ENCODE measurements at places on chromosomes 11 and 22. TPM values are rescaled to one million over a fixed set of nuclear protein-coding genes. Genes with fewer than 3 reads are reported as not detected.

DNA sequence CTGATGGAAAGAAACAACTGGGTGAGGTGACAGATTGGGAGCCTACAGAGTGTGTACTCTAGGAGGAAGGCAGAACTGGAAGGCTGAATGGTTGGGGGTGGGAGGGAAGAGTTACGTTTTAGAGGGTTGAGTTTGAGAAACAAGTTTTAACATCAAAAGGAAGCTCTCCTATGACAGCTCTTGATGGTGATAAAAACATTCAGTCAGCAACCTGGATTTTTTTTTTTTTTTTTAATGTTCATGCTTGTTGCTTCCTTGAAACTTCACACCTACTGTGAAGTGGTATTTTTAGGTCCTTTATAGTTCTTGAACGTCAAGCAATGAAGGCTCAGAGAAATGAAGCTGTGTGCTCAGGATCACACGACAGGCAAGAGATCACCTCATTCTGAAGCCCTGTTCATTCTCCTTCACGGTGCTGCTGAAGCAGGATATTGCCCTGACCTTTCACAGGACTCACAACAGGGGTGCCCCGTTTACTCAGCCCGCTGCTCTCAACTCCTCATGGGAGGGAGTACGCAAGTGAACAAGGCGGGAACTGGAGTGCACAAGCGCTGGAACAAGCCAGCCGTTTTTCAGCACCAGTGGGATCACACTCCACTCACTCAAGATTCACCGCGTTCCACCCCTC, 1.6 kb upstream of the TMEM109 start:
- DNase-seq, result no peak

DNA sequence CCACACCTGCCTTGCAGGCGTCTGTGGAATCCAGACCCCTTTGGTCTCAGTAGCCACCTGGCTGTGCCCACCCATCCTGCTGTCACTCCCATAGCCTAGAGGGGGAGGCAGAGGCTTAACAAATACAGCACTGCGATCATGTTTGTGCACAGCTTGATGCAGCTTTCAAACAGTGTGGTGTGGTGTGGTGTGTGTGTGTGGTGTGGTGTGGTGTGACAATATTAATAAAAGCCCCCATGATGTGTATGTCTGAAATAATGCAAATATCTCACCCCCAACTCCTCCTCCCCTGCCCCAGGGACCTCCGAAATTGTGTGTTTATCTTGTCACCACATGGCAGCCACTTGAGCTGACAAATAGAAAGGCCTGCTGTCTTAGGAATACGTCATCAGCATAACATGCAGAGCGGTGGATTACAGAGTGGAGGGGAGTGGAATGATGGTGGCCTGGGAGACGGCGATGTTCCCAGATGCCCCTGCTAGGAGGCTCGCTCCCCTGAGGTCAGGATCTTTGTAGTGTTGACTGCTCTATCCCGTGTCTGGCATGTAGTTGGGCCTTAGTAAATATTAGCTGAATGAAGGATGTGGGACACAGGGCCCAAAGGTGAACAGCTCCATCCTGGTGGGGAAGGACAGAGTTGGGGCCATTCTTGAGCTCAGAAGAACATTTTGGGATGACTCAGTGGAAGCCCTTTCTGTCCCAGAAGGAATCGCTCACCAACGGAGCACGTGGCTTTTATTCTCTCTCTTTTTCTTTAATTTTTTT, 2.8 kb downstream of the PDXP start:
- no peak for DNase-seq

GRCh38 chr22:20974336-20974955, 7.4 kb downstream of the AIFM3 start:
- DNase-seq, result no peak

DNA sequence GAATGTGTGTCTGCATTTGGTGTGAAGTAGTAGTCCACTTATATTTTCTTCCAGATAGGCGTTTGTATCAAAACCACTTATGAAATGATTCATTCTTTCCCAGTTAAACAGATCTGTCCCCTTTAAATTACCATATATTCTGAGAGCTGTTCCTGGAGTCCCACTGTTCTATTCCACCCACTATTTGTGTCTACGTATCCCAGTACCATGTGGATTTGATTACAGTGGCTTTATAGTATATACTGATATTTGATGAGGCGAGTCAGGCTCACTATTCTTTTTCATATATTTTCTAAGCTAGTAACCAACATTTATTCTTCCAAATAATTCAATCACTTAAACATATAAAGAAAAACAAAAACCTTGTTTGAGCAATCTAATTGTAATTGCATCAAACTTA, 81.9 kb upstream of the RASSF10 start:
- no peak for DNase-seq

DNA sequence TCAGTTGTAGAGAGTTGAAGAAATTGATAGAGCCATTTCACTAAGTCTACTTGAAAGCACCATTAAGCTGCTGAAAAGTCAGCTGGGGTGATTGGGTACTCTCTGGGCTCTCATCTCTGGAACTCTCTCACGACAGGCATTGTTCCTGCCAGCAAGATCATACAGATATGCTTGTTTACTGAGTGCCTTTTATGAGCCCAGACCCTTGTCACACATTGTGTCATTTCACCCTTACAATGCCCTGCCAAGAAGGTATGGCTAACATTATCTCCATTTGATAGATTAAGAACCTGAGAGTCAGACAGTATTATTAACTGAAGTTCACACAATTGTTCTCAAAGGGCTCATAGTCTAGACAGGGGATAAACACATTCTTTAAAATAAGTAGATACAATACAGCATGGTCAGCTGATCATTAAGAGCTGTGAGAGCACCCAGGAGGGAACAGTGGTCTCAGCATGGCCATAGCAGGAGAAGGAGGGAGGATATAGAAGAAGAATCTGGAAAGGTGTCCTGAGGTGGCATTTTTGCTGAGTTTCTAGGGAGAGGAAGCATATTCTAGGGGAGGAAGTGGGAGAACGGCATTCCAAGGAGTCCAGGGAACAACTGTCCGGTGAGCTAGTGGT, 580.5 kb downstream of the INSC start:
- no peak for DNase-seq

GRCh38 chr11:94567181-94567670, at the start of gene PIWIL4:
PIWIL4 (plus strand) TSS chr11:94567368; CDS start chr11:94567519, 151 bp downstream.
- DNase-seq, result no peak

DNA sequence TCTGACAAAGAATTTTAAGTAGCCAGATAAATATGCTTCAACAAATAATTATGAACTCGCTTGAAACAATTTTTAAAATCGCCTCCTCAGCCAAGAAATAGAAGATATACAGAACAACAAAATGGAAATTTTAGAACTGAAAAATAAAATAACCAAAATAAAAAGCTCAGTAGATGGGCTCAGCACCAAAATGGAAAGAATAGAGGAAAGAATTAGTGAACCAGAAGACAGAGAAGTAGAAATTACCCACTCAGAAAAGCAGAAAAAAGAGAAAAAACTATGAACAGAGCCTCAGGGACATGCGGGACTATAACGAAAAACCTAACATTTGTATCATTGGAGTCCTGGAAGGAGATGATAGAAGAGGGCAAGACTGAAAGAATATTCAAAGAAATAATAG, 7.4 kb downstream of the COMMD9 start:
- DNase-seq, result no peak

DNA sequence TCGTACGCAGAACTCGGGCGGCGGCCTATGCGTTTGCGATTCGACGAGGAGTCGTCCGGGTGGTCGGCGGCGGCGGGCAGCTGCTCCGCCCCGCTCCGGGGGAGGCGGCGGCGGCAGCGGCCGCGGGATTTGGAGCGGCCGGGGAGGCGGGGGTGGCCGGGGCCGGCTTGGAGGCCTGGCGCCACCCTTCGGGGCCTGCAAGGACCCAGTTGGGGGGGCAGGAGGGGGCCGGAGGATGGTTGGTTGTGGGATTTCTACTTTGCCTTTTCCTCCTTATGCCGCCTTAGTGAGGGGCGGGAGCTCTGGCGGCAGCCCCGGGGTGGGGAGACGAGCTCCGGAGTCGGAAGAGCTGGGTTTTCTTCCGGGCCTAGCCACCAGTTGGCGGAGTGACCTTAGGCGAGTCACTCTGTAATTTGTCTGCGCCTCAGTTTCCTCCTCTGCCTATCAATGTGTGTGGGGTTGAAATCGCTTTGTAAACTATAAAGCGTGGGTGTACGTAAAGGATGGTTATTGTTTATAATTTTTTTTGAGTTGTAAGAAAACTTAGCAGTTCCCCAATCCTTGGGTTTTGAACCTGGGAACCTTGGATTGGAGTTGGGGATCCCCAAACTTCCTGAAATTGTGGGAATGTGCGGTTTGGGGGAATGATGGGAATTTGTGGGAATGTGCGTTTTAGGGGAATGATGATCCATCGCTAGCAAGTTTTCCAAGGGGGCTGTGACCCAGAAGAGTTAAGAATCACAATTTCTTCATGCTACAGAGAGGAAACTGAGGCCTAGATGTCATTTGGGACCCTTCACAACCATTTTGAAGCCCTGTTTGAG, 679 bp downstream of the TUG1 start:
- DNase-seq, result no peak

- DNase-seq, result no peak
Measured at GRCh38 chr11:70129051-70129592, 51.0 kb downstream of the ANO1 start.

DNA sequence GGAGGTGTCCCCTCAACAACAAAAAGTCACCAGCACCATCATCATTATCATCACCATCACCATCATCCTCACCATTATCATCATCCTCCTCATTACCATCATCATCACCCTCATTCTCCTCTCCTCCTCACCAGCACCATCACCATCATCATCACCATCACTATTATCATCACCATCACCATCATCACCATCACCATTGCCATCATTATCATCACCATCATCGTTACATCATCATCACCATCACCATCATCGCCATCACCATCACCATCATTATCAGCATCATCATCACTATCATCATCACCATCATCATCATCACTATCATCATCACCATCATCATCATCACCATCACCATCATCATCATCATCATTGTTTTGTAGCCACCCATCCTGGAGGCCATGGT, 212.6 kb downstream of the MN1 start:
- no peak for DNase-seq

DNA sequence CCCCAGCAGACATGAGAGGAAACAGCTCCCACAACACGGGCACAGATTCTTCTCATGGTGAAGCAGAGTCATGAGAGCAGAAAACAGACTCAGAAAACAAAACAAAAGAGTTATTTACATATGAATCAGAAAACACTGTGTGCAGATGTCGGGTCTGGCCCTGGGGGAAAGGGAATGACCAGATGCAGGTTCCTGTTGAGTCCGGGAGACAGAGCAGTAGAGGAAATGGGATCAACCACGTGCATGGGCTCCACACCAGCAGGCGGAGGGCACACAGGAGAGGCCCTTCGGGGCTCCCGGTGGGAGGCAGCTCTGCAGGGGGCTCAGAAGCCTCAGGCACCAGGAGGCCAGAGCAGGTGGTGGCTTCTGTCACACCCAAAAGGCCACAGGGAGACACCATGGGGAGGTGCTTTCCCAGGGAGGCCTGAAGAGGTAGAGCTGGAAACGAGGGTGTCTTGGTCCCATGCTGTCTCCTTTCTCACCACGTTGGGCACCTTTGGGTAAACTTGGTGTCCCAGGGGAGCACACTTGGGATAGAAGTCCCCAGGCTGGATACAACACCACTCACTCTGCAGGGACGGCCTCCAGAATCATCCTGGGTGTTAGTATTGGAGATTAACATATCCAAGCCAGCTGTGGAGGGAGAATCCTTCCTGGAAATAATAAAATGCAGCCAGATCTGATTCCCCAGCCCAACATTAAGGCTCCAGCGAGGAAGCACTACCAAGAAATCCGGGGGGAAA, 764.7 kb downstream of the BRD1 start:
- no peak for DNase-seq

DNA sequence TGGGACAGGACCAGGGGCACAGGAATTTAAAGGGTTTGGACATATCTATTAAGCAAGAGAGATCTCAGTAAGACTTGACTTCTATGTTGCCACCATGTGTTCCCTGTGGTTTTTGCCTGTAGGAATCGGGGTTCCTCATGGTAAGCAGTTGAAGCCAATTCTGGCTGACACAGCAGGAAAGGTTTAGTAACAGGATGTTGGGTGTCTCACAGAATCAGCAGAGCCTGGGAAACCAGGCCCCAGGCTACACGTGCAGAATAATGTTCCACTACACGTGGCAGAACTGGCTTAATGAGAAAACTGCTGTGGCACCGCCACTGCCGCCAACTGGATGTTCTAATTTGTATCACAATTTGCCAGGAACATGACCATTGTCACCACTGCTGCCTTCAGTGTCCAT, 264.6 kb upstream of the PLET1 start:
- no peak for DNase-seq

GRCh38 chr11:14070896-14071295, 108.4 kb downstream of the SPON1 start:
- DNase-seq, result no peak

- DNase-seq, result no peak
Measured at GRCh38 chr11:65187146-65187675, 5.5 kb downstream of the CAPN1 start.

- DNase-seq, result no peak
Measured at GRCh38 chr11:108148556-108148955, 27.2 kb downstream of the ACAT1 start.

DNA sequence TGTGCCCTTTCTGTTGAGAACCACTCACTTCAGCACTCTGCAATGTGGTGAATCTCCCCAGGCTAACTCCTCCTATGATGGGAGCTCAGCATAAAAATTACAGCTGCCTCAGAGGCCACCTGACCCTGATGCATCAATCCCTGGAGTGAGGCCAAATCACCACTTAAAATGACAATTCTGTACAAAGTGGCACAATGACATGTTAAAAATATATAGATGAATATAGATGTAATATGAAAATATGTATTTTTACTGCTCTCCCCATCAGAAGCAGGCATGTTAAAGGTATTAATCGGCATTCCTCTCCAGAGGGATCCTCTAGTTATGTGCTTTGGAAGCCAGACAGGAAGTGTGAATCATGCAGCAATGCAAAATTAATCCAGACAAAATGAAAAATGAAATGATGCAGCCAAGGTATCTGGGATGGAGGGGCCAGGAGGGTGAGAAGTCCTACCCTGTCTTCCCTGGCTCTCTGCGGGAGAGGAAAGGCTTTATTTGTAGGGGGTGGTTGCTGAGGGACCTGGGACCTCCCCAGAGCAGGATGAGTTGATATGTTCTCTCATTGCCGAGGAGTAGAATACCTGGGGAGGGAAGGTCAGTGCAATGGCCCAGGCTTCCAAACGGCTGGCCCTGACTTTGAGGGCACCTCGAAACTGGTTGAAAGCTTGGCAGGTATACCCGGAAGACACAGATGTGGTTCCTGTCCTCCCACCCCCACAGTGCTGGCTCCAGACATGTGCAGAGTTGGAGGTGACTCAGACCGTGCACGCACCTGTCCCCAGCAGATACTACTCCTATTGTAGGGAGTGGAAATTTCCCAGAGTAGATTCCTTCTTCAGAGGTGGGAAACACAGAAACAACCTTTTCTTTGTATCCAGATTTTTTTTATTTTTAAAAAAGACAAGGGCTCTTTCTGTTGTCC, 347.9 kb upstream of the NCAM1 start:
- DNase-seq, result no peak

GRCh38 chr11:78056093-78056492, 7.6 kb upstream of the THRSP start:
- no peak for DNase-seq

- no peak for DNase-seq
Measured at GRCh38 chr11:114398303-114398920, 1.9 kb downstream of the C11orf71 start.

The PAX6 gene
- total RNA-seq, result not detected

The KCNK7 gene
- total RNA-seq, result not detected

The CARNS1 gene
- total RNA-seq, result 10.5 TPM

The PITPNM1 gene
- total RNA-seq, result 40.3 TPM

The IL18 gene
- 0.90 TPM for total RNA-seq

The STX3 gene
- total RNA-seq, result 9.3 TPM

The CCDC116 gene
- total RNA-seq, result 0.35 TPM

The TSPAN32 gene
- total RNA-seq, result 16.1 TPM
